ENCODE measurements at places on chromosomes 5 and 9.

GRCh38 chr5:65776441-65777141, 54.6 kb downstream of the NLN start:
- DNase-seq = no peak

DNA sequence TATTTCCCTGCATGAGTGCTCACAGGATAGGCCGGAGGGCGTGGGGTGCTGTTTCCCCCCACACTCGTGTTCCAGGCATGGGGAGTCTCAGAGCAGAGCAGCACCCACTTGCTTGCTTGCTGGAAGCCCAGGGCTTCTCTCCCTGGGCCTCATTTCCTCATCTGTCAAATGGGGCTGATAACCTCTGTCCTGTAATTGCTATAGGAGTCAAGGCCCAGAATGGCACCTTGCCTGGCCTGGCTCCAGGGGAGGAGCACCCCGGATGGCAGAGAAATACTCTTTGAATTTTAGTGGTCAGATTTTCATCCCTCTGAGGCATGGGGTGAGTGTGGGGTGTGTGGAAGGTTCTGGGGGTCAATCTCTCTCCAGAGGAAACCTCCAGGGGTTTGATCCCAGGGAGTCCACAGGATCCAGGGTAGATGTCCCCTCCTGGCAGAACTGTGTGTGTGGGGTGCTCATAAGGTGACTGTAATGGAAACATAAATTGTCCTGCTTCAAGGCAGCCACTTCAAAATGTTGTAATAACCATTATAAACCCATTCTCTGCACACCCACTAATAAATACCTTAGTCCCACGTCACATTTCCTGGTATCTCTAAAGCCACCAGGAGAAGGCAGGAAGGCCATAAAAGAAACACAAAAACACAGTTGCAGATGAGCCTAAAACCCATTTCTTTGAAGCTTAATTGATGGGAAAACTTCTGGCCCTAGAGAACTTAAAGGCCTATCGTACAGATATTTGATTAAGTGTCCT, 272.2 kb downstream of the FSTL4 start:
- no peak for DNase-seq

DNA sequence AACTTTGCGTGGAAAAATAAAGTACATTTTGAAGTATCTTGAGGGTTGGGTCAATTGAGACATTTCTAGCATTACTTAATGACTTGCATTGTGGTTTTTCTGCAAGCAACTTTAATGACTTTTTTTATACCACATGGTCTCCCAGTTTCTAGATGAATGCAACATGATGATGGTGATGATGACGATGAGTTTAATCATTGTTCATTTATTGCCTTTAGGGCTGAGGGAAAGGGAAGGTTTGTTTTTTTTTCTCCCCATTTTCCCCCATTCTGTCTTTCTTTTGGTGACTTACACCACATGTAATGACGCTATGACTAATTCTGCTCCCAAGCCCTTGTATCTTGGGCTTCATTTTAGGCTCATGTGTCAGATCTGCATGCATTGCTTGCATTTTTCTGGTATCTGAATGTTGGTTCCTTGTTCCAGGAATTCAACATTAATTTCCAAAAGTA, 57.7 kb upstream of the NXNL2 start:
- DNase-seq = no peak

DNA sequence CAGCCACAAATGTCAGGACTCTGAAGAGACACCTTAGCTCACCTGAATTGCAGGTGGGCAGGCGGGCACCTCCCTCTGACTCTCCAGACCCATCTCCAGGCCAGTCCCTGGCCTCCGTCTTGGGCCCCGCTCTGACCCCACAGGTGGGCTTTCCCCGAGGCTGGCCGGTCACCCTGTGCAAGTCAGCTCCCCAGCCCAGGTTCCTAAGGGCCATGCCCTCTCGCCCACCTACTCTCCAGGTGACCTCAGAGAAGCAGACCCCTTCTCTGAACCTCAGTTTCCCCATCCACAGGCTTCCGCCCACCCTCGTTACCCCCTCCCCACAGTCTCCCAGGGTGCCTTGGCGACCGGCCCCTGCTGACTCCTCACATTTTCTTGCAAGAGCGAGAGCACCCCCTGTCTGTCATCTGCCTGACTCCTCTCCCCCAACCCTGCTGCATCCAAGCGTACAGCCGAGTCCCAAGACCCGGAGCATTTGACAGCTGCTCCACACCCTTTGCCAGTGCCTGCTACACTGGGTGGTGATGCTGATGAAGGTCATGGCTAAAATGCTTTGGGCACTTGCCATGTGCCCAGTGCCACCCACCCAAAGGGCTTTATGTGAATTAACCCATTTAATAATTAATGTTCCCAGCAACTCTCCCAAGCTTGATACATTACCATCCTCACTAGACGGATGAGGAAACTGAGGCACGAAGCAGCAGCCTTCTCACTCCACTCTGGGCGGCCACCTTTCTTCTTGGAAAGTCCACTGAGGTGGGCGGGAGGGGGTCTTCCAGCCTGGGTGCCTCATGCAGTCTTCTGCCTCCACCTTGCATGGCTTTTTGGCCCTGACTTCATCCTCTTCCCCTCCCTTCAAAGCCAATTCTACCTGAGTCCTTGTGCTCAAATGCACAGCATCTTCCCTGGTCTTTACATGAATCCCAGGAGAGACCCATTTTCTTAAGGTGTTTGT, 51.1 kb upstream of the ORM1 start:
- DNase-seq = no peak

DNA sequence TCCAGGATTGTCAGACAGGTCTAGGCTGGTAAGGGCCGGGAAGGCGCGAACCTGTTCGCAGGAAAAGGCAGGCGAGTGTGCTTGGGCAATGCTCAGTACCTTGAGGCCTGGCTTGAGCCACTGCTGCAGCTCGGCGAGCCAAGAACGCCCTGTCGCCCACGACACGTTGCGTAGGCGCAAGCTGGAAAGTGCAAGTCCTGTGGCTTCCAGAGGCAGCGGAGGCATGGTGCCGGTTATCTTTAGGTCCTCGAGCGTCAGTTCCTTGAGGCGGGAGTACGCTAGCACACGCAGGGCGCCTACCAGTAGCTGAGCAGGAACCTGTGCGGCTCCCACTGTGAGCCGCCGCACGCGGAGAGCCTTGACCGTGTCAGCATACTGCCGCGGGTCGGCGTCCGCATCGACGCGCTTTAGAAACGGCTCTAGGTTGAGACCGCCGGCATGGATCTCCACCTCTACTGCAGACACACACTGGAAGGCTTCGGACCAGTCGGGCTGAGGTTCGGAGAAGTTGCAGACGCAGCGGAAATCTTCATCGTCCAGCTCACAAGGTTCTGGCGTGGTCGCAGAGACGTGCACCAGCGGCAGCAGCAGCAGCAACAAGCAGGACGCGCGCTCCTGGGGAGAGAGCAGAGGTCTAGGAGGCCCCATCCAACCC, 482 bp downstream of the CD14 start:
- peak; percentile 48 for DNase-seq

DNA sequence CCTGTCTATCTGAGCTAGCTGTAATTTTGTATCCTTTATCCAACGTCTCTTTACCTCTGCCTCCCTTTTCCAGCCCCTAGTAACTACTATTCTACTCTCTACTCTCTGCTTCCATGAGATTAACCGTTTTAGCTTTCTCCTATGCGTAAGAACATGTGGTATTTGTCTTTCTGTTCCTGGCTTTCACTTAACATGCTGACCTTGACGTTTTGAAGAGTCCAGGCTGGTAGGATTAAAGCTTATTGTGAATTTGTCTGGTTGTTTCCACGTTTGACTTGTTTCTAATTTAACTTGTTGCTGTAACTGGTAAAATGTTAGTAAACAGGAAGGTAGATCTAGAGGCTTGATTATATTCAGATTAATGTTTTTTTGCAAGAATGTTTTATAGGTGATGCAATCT, 385.3 kb downstream of the PSAT1 start:
- no peak for DNase-seq

- no peak for DNase-seq
Measured at GRCh38 chr9:70747261-70747718, 332.8 kb upstream of the KLF9 start.

DNA sequence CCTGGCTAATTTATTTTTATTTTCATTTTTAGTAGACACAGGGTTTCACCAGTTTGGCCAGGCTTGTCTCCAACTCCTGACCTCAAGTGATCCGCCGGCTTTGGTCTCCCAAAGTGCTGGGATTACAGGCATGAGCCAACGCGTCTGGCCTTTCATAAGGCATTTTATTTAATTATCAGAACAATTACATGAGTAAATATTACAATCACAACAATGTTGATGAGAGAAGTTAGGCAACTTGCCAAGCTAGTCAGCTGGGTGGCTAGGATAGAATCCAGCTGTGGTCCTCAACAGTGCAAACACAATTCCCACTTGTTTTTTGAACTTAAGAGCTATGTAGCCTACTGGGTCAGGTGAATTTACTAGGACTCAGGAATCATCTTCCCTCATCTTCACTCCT, 22.0 kb downstream of the C9orf57 start:
- DNase-seq = no peak

GRCh38 chr9:35026671-35027070, 37.1 kb downstream of the DNAJB5 start:
- DNase-seq = no peak

DNA sequence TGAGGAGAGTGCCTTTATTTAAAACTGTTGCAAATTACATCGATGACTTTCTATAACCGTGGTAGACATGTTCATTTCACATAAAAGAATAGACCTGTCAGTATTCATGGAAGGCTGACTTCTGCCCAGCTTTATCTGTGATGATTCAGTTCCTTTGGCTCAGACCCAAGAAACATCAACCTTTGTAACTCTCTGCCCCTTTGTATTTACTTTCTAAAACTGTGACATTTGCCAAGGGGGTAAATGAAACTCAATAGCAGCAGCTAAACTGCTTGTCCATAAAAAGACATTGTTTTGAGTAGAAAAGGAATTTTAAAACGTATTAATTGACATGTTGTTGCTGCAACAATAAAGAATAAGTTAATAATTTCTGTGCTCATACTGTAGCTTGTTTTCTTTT, 137.8 kb upstream of the ANKH start:
- DNase-seq = no peak

- DNase-seq = no peak
Measured at GRCh38 chr5:172585114-172585513, 55.9 kb upstream of the NEURL1B start.

- DNase-seq = no peak
Measured at GRCh38 chr9:94867842-94868312, 141.4 kb downstream of the AOPEP start.

Data from activated CD4-positive, alpha-beta T cell treated with anti-CD3 and anti-CD28 coated beads, Interleukin-2, amount 10 ng/mL, durations not matched to agents 7 days and 5 days (primary cell).